Stimulated activated CD8-positive, alpha-beta memory T cell treated with anti-CD3 and anti-CD28 coated beads, Interleukin-2, amount 100 ng/mL, for 1 hour (primary cell): ENCODE measurements at places on chromosomes 11 and 22.

DNA sequence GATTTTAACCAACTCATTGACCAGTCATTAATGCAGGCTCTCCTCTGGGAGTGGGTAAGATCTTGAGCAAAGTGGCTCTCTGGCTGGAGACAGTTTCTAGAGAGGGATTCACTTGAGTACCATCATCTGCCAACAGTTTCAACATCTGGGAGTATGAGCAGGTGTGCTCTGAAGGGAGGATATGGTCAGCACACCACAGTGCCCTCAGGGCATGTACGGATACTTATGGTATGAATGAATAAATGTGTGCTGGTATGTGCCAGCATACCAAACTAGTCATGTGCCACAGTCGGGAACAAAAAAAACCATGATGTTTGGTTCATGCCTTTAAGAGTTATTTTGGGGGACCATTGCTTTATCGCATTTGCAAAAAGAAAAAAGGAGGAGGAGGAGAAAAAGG, 1197.5 kb upstream of the TENM4 start:
- no peak for DNase-seq

GRCh38 chr22:44577391-44578109, 79.5 kb upstream of the RTL6 start:
- DNase-seq, result no peak

DNA sequence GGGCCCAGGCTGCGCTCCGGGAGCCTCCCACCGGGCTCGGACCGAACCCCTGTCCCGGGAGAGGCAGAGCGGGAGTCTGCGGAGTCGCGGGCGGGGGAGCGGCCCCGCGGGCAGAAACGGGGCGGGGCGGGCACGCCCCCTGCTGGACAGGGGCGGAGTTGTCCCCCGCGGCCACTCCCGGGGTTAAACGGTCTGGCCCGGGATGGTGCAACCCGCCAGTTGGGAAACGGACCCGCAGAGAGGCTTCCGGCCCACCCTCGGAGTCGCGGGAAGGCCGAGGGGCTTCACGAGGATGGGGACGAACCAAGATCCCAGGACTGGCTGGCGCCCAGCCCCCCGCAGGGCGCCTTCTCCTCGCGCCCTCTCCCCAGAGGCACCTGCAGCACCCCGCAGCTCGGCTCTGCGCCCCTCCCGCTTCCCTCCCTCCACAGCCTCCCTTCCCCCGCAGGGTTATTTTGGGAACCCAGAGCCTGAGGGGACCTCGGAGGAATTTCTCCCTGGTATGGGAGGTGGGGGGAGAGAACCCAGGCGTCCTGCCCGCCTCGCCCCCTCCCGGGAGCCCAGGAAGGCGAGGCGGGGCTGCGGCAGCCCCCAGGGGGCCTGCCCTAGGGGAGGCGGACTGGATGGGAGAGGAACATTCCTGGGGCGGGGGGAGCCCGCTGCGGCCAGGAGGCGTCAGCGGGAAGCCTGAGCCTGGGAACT, 902 bp downstream of the RASGRP2 start:
- peak; percentile 66 for DNase-seq

GRCh38 chr11:111762981-111763643, 3.1 kb downstream of the PPP2R1B start:
- DNase-seq, result no peak

- no peak for DNase-seq
Measured at GRCh38 chr11:9313648-9314290, 624 bp downstream of the TMEM41B start.

- DNase-seq, result no peak
Measured at GRCh38 chr11:104369761-104370160, 205.8 kb upstream of the PDGFD start.

DNA sequence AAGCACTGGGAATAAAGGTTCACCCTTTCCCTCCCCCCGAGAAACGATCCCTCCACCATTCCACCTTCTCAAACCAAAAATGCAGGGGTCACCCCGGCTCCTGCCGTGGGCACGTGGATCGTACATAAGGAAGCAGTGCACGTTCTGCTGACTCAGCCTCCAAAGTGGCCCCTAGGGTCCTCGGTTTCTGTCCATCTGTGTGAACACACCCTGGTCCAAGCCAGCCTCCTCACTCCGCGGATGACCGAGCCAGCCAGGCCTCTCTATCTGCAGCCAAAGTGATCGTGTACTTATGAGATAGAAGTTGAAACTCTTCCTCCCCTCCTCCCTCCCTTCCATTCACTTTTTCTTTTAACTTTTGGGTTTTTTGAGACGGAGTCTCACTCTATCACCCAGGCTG, 16.2 kb downstream of the C11orf24 start:
- no peak for DNase-seq

DNA sequence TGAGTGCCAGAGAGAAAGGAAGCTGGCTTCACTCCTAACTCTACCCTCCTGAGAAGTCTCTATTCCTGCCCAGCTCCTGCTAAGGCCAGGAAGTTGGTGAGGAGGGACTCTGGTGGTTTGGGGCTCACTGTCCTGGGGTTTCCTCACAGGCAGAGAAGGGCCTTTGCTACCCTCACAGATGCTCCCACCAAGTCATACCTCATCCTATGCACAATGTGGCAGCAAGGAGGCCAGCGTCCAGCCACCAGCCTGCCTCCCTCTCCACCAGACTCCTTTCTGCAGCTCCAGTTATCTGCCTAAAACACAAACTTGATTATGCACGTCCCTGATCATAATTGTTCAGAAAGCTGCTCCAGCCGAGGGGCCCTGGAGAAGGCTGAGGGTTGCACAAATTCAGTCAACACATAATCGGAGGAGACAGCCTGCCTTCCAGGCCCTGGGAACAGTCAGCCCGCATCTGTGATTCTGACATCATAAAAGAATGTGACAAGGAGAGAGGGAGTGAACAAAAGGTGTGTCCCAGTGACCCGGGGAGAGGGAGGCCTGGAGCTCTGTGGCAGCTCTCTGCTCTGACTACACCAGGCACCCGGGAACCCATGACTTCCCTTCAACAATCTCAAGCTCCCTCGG, 28.8 kb downstream of the DKK3 start:
- DNase-seq, result no peak

GRCh38 chr11:109249597-109249996, 172.4 kb upstream of the C11orf87 start:
- DNase-seq, result no peak

DNA sequence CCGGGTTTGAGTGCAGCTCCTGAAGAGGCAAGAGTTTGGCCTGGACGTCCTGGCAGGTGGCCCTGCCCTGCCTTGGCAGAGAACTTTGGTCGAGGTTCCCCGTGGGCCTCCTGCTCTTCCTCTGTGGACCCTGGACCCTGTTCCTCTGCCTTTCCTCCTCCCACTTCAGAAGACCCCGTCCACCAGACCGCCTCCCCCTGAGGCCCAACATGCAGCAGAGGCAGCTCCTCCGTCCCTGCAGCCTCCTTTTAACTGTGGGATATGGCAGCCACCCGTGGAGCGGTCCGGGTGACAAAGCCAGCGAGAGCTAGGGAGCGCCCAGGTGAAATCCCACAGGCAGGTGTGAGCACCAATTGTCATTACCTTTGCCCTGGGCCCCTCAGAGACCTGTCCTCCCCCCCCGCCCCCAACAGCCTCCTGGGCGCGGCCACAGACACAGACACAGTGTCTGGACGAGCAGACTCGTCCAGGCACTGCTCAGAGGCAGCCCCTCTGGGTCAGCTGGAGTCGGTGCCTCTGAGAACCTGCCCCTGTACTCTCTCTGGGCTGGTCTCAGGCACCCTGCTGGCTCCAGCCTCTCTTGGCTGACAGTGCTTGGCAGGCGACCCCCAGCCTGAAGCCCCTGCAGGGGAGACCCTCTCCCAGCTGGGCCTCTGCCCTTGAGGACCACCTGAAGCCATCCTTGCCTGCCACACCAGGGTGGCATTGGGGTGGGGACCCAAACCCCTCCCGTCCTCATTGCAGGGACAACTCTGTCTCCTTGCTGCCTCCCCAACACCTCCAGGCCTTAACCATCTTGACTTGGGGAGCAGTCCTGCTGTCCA, 4.1 kb upstream of the PTDSS2 start:
- DNase-seq, result no peak

DNA sequence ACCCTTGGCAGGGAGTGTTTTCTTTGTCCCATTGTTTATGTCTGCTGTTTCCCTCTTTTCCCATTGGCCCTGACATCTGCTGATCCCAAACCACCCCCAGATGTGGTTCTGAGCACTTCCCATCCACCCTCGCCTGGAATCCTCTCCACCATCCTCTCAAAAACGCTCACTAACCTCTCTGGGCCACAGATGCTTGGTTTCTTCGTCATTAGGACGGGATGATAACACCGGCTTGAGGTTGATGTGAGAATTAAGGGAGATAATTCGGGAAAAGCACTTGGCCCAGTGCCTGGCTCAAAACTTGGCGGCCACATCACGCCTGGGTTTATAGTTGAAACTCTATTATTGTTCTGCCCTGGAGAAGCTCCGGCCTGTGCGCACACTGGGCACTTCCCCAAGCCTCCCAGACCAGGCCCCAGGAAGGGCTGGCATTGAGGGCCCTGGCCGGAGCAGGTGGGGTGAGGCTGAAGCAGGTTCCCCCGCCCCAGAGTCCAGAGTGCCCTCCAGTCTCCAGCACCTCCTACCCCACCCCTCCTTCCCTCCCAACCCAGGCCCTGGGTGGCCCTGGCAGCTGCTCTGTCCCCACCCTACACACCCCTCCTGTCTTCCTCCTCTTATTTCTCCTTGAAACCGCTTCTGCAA, 63.7 kb downstream of the CYTH4 start:
- no peak for DNase-seq

- DNase-seq, result no peak
Measured at GRCh38 chr22:37884420-37884819, 21.7 kb upstream of the MICALL1 start.

GRCh38 chr11:12591706-12592105, 82.5 kb upstream of the TEAD1 start:
- DNase-seq, result no peak

- no peak for DNase-seq
Measured at GRCh38 chr11:6864438-6864837, 1.6 kb downstream of the OR10A2 start.

DNA sequence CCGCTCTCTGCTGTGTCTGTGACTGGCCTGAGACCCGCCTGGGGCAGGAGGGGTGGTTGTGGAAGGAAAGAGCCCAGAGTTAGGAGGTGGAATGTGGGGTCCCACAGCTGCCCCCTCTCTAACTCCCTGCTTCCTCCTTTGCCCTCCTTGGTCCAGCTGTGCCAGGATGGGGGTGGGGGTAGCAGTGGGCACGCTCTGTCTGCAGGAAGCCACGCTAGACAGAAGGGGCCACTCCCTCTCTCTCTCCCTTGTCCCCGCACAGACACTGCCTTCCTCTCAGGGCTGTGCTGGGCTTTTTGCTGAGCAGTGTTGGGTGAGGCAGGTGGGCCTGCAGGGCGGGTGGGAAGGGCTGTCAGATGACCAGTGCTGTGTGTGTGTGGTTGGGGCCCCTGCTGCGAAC, 2.0 kb upstream of the SOX10 start:
- DNase-seq, result no peak

DNA sequence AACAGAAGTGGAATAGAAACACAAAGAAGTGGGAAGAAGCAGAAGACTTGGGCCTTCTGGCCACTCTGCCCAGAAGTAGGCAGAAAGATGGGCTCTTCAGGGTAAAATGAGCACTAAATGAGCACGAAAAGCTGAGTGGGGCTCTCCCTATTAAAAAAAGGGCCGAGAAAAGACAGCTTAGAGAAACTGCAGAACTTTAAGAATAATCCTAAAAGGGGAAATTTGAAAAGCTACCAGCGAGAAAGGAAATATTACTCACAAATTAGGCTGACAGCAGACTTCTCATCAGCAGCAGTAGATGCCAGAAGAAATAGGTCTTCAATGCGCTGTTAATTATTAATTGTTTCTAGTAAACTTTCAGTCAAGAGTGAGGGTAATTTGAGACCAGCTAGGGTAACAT, 78.2 kb downstream of the UVRAG start:
- DNase-seq, result no peak

DNA sequence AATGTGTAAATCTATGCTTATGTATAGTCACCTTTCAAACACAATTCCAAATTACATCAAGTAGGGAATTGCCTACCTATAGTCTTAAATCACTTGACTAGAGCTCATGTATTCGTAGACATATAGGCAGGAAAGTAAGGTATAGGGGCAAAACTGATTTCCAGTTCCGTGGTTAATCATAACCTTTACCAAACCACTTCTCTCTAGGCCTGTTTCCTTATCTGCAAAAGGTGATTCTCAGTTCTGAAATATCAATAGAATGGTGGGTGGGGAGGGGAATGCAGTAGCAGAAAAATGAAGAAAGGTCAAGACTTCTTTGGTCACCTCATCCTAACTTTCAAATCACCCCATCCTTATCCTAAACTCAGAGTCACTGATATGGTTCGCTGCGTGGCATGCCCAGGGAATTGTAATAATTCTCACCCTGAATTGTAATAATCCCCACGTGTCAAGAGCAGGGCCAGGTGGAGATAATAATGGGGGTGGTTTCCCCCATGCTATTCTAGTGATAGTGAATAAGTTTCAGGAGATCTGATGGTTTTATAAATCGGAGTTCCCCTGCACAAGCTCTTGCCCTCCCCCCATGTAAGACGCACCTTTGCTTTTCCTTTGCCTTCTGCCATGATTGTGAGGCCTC, 1.9 kb upstream of the ANO5 start:
- DNase-seq, result no peak

DNA sequence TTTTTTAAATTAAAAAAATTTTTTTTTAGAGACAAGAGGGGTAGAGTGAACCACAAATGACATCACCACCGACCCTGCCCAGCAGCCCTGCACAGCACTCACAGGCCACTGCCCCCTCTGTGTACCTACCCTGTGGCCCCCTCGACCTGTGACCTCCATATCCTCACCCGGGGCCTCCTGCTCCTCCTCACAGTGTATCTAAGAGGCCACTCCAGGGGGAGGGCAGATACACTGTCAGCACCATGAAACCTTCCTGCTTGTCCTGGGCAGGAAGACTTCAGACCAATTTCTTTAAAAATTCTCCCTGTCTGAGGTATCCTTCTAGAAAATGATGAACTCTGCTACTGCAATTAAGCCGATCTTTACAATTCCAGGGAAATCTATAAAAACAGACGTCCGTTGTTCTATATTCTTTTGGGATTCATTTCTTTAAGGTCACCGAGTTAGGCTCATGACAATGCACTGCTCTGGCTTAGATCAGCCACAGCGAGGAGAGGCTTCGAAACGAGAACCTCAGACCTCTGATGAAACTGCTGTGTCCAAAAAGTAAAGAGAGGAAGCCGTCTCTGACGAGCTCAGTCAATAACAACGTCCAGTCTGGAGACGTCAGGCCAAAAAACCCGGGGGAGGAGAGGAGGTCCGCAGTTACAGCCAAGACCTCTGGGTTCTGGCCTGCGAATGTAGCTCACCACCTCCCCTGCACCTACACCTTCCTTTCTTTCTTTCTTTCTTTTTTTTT, 17.5 kb downstream of the NFAM1 start:
- DNase-seq, result no peak

DNA sequence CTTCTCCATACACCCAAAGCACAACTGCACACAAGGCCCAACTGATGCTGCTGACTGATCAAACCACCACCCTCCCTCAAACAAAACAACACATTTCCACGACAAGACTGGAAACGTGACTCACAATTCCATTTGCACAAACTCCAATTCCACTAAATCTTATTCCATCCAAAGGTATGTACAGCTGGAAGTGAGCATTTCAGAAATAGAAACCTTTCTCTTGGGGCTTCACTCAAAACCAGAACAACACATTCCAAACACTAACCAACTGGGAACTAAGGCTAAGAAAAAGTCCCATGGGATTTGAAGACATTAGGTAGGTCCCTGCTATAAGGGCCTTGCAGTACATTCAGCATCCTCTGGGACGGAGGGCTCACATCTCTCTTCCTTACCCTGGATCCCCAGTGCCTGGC, 19.6 kb downstream of the MORC2 start:
- DNase-seq, result no peak

GRCh38 chr11:112658431-112658878, 302.8 kb upstream of the NCAM1 start:
- no peak for DNase-seq
